ENCODE measurements at places on chromosomes 16 and 17. TPM values are rescaled to one million over a fixed set of nuclear protein-coding genes. Genes with fewer than 3 reads are reported as not detected.

- DNase-seq, result no peak
Measured at GRCh38 chr16:4180511-4180910, 61.4 kb downstream of the SRL start.

DNA sequence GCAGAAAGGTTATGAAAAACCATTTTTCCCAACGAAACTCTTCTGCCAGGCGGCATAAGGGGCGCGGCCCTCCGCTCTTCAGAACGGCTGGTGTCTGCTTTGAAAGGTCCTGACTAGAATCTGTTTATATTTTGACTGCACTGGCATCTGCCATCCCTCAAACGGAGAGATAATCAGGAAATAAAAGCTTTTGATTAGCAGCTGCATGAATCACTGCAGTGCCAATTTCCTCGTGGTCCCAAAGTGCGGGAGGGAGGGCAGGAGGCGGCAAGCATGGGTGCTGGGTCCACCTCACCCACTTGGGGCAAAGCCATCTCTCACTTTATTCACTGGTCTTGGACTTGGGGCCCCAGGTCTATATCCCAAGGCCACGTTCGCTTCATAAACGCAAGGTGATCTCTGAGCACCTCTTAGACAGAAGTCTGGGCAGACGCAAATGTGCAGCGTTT lies 49.7 kb downstream of the TBC1D16 start:
- DNase-seq, result no peak

GRCh38 chr16:10325783-10326543 lies 59.9 kb upstream of the ATF7IP2 start:
- no peak for DNase-seq

GRCh38 chr17:17785407-17785806 lies 51.4 kb downstream of the SREBF1 start:
- no peak for DNase-seq

DNA sequence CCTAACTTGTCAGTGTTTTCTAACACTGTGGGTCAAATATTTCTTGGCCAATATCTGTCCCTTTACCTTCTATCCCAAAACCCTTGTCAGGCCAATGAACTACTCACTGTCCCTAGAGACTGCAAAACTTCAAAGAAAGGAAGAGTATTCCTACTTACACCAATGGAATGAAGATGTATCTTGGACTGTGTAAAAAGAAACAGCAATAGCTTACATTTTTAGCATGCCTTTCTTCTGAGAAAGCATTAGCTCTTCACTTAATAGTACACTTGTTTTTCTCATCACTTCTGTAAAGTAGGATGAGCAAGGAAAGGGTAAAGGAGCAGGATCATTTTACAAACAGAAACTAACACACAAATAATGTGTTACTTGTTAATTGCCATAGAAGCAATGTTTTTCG lies 73.9 kb downstream of the STH start:
- DNase-seq, result peak; percentile 79

DNA sequence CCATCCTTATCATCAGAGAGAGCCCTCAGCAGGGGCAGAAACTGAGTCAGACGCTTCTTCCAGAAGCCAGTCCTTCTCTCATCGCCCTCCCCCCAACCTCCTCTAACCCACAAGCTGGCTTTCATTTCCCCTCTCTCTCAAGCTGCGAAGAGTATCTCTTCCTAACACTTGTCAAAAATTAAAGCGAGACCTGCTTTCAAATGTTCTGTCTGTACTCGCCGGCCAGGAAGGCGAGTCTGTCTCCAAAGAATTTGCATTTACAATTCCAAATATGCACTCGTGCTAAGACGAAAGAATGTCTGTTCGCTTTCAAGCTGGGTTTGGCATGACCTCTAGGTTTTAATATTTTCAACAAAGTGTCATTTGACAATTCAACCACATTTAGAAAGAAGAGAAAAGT lies 140.4 kb downstream of the RGS9 start:
- DNase-seq, result peak; percentile 53

DNA sequence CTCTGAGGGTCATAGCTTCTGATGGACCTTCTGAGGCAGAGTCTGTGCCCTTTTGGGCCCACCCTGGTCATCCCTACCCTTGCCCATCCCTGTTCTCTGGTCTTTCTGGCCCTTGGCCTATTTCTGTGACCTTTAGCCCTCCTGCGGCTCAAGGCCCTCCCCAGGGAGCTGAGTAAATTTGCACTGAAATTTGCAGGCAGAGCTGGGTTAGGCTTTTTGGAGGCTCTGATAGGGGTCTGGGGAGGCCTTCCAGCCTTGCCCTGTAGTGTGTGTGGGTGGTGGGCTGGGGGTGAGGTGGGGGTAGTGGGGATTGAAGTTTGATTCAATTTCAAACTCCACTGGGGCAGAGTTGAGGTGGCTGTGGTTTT lies 17.8 kb downstream of the RARA start:
- no peak for DNase-seq

DNA sequence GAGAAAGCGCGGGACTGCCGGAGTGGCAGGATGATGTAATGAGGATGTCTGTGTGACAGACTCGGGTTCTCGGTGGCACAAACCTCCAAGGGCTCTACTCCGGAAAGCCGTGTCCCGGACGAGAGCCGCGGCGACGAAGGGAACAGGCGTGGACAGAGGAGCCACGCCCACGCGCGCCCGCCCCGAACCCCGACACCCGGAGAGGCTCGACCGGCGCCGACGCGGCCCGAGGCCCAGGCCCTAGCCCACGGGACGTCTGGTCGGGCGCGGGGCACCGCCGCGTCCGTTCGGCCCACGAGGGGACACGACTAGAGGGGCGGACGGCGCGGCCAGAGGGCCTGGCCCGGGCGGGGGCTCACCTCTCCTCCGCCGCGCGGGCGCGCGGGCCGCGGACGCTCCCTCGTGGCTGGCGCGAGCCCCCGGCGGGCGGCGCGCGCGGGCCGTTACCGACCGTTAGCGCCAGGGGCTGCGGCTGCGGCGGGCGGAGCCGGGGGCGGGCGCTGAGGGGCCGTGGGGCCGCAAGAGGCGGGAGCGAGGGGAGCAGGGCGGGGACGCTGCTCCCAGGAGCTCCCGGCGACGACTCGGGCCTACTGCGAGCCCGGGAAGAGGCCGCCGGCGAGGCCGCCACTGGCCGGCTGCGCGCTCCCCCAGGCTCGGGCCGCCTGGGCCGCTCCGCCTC lies 2.1 kb upstream of the IRX5 start:
- peak; percentile 83 for DNase-seq

Gene FTO
- 118 TPM for total RNA-seq

DNA sequence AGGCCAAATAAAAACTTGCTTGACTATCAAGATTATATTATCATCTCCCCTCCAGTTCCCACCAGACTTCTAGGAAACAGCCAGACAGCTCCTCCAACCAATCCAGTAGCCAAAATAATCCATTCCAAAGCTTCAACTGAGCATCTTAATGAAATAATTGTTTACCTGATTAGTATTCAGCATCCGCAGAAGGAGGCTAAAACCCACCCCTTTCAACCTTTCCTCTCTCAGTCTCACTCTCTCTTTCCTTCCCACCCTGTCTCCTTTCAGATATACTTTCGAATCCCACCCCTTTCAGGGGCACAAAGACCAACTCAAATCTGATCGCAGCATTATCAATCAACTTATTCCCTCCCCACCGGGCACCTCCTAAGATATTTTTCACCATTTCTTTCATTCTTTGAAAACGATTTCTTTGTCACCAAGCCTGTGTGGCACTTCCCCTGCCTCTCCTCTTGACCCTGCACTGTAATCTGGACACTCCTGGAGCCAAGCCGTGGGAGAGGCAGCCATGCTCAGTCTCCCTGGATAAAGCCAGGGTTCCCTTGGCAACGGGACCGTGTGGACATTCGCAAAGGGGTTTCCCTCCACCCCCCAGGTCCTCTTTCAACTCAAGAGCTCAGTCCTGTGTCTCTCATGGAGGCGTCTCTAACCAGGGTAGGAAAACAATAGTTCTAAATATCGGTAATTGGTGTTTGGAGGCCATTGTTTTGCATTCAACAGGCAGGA lies at the start of gene ANKFN1:
Gene ANKFN1, plus strand, starts transcription at position 602 of the 729 bp plus-strand sequence. CDS start 59,193 bp downstream, outside the sequence.
- DNase-seq, result no peak

GRCh38 chr16:11248133-11248532 lies 7.9 kb downstream of the SOCS1 start:
- no peak for DNase-seq

DNA sequence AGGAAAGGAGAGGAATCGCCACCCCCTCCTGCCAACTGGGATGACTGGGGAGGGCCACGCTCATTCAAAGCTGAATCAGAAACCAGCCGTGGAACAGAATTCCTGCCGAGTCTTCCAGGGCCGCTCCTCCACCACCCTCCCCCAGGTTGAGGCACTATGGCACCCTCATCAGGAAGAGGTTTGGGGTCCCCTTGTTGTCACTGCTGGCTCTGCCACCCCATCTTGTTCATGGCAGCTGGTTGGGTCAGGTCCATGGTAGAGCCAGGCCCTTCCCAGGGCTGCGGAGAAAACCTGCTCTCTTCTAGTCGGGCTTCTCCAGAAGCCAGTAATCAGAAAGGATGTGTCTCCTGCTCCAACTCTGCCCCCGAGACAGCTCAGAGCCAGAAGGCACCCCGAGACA lies 41.8 kb downstream of the KCNJ12 start:
- no peak for DNase-seq

DNA sequence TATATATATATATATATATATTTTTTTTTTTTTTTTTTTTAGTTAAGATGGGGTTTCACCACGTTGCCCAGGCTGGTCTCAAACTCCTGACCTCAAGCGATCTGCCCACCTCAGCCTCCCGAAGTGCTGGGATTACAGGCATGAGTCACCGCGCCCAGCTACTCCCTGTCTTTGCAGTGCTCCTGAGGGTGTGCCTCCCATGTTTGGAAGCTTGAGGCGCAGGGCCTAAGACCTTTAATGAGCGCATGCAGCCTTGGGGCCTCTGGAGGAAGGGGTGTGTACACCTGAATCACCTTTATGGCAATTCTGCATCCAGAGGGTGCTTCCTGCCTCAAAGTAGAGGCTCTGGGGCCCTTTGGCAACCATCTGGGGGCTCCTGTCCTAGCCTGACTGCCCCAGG lies 219.4 kb upstream of the CIBAR2 start:
- DNase-seq, result no peak

DNA sequence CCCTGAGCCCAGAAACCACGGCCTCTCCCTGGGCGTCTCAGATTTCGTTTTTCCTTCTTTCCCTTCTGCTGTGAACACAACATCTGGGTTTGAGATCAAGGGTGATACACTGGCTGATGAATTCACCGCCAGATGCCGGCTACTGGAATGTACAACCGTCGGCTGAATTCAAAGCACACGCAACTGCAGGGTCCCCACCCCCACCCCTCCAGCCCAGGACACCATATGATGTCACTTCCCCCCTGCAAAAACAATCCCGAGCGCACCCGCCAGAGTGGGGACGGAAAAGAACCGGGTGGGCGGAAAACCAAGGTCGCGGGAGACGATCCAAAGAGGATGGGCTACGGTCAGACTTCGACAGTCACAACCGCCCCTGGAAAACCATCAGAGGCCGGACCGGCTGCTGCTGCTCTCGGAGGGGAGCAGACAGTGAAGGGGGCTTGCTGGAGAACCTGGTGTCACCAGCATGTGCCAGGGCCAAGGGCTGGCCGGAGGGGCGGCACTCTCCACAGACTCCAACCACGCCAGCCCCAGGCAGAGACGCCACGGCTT lies 23.3 kb downstream of the CEP295NL start:
- DNase-seq, result peak; percentile 94

GRCh38 chr17:82272495-82273326 lies 789 bp downstream of the CSNK1D start:
- DNase-seq, result peak; percentile 50

GRCh38 chr17:40355123-40355803 lies 9.3 kb downstream of the GJD3 start:
- peak; percentile 59 for DNase-seq

Gene C1QTNF8
- total RNA-seq, result not detected

- DNase-seq, result no peak
Measured at GRCh38 chr17:17379197-17379991, 76.2 kb downstream of the NT5M start.

DNA sequence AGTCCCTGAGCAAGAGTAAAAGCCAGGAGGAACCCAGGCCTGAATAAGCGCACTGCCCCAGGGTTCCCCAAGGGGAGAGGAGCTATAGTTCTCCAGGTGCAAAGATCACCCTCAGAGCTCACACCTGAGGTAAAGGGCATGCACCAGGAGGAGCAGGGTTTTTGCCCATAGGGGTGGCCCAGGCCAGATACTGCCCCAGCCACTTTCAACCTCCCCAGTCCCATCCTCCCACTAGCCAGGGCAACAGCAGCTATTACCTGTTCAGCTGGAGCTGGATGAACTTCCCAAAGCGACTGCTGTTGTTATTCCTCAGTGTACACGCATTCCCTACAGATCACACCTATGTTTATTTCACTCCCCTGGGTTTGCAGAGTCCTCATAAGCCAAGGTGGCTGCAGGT lies 19.8 kb downstream of the MYO19 start:
- DNase-seq, result no peak

DNA sequence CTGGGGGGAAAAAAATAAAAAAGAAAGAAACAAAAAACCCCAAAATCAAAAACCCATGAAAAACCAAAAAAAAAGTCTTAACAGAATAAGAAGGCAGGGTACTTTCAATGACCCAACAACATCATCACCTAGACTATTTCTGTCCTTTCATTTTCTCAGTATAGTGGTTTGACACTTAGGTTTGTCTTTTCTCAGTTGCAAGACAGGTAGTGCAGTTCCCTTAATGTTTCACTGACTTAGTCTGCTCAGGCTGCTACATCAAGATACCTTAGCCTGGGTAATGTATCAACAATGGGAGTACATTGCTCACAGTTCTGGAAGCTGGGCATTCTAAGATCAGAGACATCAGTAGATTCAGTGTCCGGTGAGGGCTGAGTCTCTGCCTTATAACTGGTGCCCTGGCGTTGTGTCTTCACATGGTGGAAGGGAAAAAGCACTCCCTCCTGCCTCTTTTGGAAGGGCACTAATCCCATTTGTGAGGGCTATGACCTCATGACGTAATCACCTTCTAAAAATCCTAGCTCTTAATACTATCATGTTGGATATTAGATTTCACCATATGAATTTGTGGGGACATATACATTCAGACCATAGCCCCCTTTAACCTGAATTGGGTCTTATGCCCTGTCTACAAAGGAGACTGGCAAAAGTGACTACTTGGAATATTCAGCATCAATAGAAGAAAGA lies 362.3 kb upstream of the RBFOX1 start:
- no peak for DNase-seq

GRCh38 chr17:42531455-42532354 lies 4.3 kb upstream of the NAGLU start:
- peak; percentile 81 for DNase-seq

- DNase-seq, result peak; percentile 52
Measured at GRCh38 chr16:67000384-67001351, 12.3 kb downstream of the CES4A start.
